ENCODE measurements at places on chromosomes 16 and 17.

- no peak for DNase-seq
Observed at GRCh38 chr16:27531186-27531585, 18.5 kb downstream of the GTF3C1 start.

DNA sequence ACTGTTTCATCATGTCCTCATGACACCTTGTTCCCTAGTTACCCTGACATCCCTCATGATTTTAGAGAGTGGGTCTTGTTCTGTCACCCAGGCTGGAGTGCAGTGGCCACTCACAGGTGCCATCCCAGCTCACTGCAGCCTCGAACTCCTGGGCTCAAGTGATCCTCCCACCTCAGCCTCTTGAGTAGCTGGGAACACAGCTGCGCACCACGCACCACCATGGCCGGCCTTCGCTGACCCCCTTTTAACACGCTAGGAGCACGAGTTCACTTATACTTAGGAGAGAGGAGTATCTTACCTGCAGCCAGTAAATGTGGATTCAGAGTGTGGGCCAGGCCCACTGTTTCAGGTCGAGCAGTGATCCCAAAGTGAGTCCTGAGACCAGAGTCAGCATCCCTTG is 21.4 kb downstream of the NT5M start:
- DNase-seq = no peak

- DNase-seq = no peak
Observed at GRCh38 chr16:58105631-58106030, 23.6 kb downstream of the CFAP20 start.

GRCh38 chr17:34726536-34727384 is 147.4 kb downstream of the TMEM132E start:
- DNase-seq = no peak

DNA sequence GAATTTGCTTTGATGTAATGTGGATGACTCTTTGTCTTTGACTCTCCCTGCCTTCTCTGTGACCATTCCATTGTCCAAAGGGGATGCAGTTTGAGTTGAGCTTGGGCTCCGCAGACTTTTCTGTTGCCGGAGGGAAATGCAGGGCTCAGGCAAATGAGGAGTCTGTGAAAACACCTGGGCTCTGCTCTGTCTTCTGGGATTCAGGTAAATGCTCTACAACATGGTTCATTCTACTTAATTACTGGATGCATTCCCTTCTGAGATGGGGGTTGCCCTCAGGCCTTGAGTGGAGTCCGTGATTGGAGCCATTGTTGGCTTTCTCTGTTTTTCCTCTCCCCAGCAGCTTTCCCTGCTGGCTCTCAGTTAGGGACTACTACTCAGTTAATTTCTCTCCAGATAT is 26.4 kb upstream of the SPNS2 start:
- no peak for DNase-seq

DNA sequence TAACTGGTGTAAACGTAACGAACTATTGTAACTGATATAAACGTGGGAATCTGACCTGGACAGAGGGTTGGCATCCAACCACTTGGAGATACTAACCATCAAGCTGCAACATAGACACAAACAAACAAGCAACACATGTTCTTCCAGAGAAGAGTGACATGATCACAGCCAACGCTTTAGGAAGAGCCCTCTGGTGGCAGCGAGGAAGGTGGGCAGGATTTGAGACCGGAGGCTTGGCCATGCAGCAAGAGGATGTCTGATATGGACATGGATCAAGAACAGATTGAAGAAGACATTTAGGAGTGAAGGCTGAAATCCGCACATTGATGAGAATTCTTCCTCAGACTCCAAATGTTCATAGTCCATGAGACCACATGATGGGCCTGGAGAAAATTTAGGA is 40.3 kb upstream of the TNRC6A start:
- peak; percentile 32 for DNase-seq

GRCh38 chr17:15954222-15954621 is 9.3 kb downstream of the ADORA2B start:
- no peak for DNase-seq

DNA sequence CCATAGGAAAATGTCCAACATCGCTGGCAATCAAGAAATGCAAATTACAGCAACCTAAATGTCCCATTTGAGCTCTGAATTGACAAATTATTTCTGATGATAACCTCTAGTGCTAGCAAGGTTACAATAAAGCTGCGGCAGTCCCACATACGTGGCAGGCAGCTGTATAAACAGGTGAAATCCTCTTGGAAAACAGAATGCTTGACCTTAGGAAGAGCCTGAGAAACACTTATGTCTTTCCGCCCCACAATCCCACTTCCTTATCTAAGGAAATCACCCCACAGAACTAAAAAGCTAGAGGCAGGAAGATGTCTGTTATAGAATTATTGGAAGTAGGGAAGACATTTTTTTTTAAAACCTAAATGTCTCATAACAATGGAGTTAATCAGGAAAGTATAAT is 154.3 kb downstream of the KATNIP start:
- no peak for DNase-seq

GRCh38 chr16:62720651-62721050 is 684.4 kb upstream of the CDH8 start:
- no peak for DNase-seq

GRCh38 chr17:54840885-54841591 is 59.6 kb upstream of the TOM1L1 start:
- no peak for DNase-seq

DNA sequence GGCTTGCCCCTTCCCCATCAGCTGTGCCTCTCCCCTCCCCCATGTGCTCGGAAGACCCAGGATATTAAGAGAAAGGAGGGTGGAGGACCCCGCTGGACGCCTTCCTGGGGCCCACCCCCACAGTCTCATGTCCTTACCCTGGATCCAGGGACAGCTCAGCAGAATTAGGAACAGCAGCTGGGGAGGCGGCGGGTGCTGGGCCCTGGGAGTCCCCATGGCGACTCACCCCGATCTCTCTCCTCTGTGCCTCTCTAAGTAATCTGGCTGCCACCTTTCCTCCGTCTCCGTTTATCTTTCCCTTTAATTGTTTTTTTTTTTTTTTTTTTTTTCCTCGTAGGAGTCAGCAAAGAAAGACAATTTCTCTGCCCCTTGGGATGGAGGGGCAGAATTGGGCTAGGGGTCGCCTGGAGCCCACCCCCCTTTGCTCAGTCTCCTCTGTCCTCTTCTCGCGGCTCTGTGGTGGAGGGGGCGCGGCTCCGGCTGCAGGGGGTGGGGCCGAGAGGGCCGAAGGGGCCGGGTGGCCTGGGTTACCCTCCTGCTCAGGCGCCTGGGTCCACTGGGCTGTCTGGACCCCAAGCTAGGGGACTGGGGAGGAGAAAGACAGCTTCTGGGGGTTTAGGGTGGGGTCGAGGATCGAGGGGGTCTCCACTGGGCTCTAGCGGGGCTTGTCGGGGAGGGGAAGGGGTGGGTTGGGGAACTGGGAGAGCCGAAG is 390 bp downstream of the SEZ6L2 start:
- DNase-seq = peak; percentile 28

- DNase-seq = no peak
Observed at GRCh38 chr16:11665071-11665491, 3.2 kb upstream of the SNN start.

DNA sequence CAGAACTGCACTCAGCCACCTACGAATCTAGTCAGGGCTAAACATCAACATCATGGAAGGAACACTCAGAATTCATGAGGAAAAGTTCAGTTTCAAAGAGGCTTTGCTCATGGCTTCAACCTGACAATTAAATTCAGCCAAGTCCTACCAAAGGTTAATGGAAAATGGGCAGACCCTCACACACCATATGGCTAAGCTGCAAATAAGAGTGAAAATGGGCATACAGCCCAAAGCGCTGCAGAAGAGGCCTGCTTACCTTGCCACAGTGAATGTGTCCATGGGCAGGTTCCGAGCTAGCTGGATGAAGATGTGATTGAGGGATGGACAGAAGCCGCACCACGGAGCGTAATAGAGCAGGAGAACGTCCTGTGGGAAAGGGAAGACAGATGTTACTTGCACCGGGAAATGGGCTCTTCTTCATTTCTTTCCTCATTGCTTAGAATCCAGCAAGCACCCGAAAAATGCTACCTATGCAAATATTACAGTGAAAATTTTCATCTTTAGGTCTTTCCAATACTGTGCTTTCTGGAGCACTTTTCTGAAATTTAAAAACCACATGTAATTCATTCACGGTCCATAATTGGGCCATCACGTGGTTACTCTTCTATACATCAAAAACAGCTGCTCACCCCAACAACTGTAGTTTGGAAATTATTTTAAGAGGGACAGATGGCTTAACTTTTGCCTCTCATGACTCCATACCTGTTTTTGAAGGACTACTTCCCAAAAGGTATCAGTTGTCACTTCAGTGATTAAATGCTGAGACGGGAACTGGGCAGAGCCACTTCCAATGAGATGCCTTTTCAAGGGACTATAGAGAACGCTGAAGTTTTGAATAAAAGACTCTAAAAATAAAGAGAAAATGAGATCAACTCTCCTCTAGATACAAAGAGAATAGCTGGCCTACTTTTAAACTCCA is 19.6 kb downstream of the SNN start:
- no peak for DNase-seq

DNA sequence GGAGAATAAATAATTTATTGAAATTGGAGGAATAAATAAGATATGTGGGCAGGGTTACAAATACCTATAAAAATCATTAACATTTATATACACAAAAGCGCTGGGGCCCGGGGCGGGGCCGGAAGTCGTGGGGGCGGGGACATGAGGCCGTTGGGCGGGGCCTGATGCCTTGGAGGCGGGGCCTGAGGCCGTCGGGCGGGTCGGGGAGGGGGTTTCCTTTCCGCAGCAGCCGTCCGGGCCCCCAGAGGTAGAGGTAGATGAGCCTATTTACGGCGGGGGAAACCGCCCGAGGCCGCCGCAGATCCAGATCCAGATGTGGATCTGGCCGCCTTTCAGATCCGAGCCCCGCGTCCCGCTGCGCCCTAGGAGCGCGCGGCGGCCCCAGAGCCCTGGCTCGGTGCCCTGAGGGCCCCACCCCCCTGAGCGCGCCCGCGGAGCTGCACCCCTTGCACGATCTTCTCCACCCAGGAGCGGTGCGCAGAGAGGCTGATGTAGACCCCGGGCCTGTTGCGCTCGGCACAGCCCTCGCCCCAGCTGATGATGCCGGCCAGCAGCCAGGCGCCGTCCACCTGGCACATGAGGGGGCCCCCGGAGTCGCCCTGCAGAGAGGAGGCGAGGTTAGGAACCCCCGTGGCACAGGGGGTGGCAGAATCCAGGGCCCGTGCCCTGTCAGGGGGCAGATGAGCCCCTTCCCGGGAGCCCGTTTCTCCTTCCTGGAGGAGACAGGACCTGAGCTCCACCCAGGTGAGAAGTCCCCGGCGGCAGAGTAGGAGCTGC is 5.1 kb downstream of the PRSS22 start:
- no peak for DNase-seq

GRCh38 chr16:59484833-59485516 is 750.9 kb upstream of the GOT2 start:
- DNase-seq = no peak

Measured in KBM-7 (cell line).